Cerebellum (tissue), 4 donors: ENCODE measurements at places on chromosomes 4 and X.

DNA sequence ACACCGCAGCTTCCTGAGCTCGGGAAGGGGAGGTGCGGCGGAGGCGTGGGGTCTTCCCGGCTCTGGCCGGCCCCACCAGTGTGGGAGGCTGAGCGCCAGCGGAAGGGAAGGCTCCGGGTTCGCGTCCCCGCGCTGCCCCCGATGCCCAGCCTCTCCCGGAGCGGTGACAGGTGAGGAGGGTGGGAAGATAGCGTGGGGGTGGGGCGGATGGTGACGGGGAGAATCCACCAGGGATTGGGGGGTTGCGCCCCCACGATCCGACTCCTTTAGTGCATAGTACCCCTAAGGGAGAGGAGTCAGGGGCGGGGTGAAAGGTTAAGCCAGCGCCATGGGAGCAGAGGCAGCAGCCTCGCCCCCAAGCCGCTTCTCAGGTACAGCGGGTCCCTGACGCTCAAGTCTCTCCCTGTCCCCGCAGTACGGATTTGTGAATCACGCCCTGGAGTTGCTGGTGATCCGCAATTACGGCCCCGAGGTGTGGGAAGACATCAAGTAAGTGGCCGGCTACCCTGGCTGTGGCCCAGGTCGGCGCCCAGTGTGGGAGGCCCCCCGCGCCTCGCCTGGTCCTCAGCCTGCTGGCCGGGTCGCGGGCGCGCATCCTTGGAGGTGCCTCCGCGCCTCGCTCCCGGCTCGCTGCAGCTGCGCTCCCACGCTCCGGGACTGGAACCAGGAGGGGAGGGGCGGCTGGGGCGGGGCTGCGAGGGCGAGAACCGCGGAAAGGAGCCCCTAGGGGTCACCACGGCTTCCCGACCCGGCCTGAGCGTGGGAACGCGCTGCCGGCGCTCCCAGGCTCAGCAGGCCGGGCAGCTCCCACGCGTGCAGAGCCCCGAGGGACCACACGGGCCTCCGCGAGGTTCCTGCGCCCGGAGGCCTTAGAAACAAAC lies 791 bp downstream of the GUCY1B1 start:
- peak; percentile 38 for DNase-seq

GRCh38 chr4:98656443-98656842 lies 2.0 kb downstream of the TSPAN5 start:
- DNase-seq, result no peak

DNA sequence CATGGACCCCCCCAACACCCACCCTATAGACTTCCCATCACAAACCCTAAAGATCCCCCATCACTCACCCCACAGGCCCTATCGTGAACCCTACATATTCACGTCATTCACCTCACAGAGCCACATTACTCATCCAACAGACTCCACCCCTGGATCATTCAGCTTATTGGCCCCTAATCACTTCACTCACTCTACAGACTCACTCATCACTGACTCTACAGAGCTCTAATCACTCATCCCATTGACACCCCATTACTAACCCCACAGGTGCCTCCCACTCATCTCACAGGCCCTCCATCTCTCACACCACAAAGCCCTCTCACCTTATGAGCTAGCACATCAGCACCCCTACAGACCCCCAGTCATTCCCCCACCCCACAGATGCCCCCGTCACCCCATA lies 6.3 kb upstream of the TBC1D25 start:
- DNase-seq, result no peak

DNA sequence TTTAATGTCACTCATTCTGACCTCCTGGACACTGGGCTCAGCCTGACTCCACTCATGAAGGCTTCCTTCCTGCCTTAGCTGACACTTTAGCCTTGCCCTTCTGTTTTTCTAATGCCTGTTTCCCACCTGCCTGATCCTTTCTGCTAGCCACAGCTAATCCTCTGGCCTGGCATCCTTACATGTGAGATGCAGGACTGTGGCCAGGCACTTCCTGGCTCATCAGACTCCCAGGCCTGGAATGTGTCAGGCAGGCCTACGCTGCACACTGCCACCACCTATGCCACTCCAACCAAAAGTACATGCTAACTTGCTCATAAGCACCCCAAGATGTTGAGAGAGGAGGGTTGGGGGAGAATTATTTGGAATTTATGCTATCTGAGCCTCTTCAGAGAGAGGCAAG lies 138.8 kb upstream of the NALF2 start:
- DNase-seq, result no peak

GRCh38 chr4:48739560-48740019 lies 40.5 kb downstream of the FRYL start:
- DNase-seq, result no peak

DNA sequence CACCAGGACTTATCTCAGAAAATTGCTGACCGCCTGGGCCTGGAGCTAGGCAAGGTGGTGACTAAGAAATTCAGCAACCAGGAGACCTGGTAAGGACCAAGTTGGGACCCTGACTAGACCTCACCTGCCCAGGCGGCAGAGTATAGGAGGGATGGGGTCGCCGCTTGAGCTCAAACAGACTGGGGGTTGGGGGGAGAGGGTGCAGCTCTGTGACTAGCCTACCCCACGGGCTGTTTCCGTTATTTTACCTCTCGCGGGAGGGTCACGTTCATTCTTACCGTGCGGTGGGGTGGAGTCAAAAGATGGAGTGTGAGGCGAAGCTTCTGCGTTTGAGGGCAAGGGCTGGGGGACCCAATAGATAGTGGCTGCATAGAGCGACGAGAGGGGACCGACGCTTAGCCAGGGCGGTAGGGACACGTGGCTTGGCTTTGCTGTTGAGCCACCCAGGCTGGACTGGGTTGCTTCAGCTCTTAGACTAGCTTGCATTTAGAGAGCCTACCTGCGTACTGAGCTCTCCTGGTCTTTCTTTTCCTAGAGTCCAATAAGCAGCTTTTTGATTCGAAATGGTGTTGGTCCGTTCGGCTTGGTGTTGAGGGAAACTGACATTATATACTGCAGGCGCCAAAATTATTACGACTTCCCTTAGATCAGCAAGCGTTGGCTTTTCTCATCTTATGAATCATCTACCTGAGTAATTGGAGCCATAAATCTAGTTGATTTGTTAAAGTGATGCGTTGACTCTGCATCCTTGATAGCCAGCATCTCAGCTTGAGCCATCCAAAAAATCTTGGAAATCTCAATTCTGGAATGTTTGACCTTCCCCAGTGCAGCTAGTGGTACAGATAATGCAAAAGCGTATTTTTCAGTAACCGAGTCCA lies 591 bp downstream of the PRPS1 start:
- peak; percentile 47 for DNase-seq

DNA sequence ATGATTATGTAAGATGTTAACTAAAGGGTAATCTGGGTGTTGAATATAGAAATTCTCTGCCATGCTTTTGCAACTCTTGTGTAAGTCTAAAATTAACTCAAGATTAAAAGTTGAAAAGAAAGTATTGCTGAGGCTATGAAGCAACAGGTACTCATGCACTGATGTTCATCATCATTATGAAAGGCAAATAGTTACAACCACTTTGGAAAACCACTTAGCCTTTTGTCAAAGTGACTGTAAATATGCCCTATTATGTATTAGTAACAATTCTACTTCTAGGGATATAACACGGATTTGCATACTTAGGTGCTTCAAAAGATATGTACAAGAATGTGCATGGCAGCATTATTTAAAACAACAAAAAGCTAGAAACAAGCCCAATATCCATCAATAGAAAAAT lies 227.8 kb upstream of the CXXC4 start:
- DNase-seq, result no peak

- no peak for DNase-seq
Observed at GRCh38 chr4:123435246-123436113, 38.9 kb downstream of the SPRY1 start.

GRCh38 chr4:53705151-53705764 lies 114.0 kb upstream of the LNX1 start:
- DNase-seq, result no peak

GRCh38 chr4:187849556-187850225 lies 145.9 kb upstream of the ZFP42 start:
- peak; percentile 19 for DNase-seq

- DNase-seq, result no peak
Observed at GRCh38 chr4:54074381-54074780, 10.0 kb upstream of the CHIC2 start.

GRCh38 chr4:187021436-187022205 lies 298.0 kb upstream of the FAT1 start:
- DNase-seq, result no peak

- DNase-seq, result no peak
Observed at GRCh38 chr4:63269156-63269555, 1140.1 kb downstream of the TECRL start.

- DNase-seq, result no peak
Observed at GRCh38 chr4:40546969-40547788, 82.5 kb downstream of the RBM47 start.

DNA sequence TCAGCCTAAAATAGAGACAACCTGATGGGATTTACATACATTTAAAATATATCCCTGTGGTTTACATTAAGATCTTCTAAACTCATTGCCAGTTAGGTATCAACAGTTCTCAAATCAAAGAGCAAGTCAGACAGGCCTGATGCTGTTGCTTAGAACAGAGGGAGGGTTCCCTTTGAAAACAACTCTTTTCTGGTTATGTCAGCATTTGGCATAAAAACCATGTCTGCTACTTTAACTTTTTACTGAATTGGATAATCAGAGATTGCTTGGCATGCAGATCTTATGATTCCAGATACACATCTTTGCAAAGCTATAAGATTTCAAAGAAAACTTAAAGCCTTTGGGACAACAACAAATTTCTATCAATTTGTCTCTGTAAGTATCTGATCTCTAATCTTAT lies 140.8 kb downstream of the CPE start:
- DNase-seq, result no peak

DNA sequence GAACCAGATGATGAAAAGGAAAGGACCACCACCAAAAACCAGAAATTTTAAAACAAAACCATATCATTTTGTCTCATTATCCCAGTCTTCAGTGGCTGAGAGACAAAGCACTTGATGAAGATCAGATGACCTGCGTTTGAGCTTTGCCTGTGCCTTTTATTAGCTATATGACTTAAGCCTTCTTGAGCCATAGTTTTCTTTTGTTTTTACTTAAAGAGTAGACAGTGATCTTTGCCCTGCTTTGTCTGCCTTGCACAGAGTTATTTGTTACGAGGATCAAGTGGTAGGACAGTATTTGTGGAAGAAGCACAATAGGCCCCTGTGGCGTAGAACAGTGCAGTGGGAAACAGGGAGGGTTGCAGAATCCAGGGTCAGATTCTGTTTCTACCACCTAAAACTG lies 89.9 kb downstream of the SLC10A6 start:
- DNase-seq, result no peak

DNA sequence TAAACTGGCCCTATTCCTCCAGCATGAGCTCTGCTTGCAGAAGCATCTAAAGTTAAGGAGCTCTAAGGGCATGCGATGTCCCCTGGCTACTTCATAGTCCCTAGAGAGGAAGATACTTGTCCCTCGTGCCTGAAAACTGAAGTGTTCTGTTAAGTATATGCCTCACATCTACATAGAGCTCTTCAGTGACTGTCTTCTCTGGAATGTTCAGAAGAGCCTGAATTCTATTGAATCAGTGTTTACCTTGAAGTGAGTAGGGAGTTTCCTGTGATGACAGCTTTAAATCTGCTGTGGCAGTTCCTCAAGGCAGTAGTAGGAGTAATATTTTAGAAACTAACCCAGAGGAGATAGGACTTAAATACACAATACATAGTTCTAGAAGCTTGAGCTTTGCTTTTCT lies 111.2 kb downstream of the ZNF518B start:
- DNase-seq, result no peak

DNA sequence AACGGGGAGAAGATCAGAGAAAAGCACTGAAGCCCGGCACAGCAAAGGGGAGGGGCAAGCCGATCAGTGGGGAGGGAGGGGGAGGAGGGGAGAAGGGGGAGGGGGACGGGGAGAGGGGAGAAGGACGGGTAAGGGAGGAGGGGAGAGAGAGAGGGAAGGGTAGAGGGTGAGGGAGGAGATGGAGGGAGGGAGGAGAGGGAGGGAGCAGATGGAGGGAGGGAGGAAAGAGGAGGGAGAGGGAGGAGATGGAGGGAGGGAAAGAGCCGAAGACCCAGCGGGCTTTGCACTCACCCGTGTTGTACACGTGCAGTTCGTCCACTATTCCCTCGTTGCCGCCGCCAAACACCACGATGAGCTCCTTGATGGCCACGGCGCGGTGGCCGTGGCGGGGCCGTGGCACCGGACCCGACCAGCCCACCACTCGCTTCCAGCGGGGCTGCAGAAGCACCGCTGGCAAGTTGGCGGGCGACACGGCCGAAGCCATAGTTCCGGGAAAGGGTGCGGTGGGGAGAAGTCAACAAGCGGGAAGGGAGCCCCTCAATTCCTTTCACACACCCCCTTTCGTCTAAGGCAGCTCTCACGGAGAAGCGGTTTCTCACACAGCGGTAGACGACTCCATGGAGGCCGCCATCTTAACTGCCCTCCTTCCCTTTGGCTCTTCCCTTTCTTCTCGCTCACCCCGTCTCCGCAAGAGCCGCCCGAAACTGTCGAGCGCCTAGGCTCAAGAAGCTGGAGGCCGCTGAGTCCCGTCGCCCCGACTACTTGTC lies 1.1 kb downstream of the HCFC1 start:
- DNase-seq, result peak; percentile 66

GRCh38 chrX:137263374-137263773 lies 229.6 kb upstream of the GPR101 start:
- DNase-seq, result no peak

DNA sequence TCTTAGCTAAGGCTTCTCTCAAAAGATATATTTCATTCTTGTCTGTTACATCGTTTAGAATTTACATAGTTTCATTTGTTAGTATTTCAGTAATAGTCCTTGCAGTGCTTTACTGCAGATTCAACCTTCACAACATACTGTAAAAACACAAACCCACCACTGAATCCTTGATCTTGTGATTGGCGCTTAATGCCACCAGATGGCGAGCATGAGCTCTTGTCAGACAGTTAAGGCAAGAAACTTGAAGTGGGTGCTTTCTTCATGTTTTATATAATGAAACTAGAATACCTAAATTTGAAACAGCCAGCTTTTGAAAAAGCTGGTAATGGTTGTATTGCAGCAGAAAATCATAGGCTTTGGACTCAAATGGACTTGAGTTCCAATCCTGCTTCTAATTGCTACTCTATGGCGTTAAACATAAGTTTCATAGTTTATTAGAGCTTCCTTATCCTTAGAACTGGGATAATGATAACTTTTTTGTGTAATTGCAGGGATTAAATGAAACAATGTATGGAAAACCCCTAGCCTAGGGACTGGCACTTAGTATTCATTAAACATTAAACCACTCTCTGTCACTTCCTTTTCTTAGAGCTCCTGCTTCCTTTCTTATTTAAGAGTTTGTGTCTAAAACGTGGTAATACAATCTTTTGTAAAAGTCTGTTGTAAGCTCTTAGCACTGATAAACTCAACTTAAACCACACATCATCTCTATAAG lies 95.1 kb downstream of the USP9X start:
- peak; percentile 21 for DNase-seq

DNA sequence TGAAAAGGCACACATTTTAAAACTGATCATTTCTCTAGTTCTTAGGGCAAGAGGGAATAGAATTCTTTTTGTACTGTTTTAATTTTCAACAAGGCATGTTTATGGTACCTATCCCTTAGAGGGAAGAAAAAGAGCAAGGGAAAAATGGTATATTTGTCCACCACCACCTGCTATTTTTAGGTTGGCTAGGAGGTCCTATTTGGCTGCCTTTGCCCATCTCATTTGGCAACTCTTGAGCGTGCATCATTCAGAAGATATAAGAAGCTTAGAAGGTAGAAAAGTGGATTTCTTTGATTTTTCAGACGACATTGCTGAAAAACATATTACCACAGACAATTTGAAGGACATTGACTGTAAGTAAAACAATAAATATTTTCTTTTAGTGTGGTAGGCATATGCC lies 69.0 kb downstream of the DCK start:
- peak; percentile 55 for DNase-seq

GRCh38 chr4:19134685-19135084 lies 1113.1 kb upstream of the LCORL start:
- no peak for DNase-seq
